NCI-H1048 (cell line): ENCODE measurements at places on chromosomes 6 and 20.

DNA sequence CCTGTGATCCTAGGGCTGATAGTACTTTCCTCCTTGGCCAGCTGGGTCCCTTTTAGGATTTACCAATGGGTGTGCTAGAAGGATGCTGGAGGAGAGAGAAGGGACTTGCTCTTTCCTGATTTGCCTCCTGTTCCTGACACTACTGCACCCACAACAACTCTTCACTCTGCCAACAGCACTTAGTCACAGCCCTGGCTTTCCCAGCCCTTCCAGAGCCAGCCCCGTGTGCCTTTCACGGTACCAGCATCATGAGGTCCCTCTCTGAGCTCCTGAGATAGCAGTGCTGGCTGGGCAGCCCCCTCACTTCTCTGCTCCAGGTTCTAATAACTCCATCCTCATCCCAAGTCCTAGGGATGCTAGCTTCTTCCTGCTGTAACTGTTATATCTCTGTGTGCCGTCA lies 80.9 kb downstream of the DNAH8 start:
- no peak for DNase-seq

GRCh38 chr6:6880745-6881437 lies 226.9 kb upstream of the RREB1 start:
- no peak for DNase-seq

DNA sequence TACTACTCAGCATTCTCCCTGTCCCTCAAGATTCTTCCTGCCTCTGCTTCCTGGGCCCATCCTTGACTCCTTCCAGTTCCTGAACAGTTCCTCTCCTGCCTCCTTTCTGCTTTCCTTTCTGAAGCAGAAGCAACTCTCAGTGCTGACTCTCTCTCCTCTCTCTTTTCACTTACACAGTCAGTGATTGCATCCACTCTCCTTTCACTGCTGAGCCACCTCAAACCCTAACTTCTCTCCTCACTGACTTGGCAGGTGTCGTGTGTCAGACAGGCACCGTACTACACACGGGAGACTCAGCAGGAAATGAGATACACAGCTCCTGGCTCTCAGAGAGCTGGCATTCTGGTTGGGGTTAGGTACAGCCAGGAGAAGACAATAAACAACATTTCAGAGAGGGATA lies 5.6 kb downstream of the ABHD16A start:
- no peak for DNase-seq

DNA sequence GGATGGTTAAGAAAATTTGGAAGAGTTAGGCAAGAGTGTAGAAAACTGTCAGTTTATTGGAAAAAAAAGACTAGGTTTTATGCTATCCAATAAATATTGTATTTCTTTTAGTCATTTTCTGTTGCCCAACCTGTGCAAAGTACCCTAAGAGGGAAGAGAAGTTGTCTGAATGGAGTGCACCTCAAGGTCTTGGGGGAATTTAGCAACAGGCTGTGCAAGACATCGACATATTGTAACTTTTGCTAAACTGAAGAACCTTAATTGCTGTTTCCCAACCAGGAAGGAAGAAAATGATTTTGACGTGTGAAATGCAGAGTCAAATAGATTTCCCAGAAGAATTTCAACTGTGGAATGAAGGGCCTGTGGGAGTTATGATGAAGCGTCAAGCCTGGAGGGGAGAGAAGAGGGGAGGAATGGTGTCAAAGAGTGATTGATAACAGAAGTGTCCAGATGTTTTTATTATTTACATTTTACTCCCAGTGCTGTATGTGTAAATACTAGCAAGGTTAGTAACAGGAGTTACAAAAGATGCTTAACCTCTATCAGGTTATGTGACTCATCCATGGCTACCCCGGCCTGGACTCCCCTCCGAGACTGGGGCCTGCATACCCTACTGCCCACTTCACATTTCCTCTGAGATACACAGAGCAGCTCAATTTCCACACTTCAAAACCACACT lies 246.8 kb downstream of the MYLK4 start:
- DNase-seq: no peak

GRCh38 chr6:13307508-13307995 lies 20.8 kb downstream of the TBC1D7 start:
- DNase-seq: no peak

GRCh38 chr20:9051508-9051907 lies 17.4 kb upstream of the PLCB4 start:
- no peak for DNase-seq

DNA sequence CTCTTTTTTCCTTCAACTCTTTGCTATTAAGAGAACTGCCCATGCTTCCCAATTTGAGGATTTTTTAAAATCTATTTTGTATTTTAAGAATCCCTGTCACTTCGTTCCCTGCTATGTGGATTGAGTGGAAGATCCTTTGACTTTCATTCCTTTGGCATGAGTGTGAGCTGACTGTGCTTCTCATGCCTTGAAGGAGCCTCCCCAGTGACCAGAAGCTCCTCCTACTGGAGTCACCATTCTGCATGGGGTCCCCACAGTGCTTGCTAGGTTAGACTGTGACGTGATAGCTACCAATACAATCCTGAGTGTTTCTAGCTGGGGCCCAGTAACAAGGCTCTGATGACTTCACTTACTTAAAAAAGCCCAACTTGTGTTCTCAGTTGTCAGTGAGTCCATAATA lies 104.4 kb upstream of the LAMP5 start:
- no peak for DNase-seq

GRCh38 chr6:82597201-82597600 lies 233.6 kb downstream of the TPBG start:
- no peak for DNase-seq

- no peak for DNase-seq
These were observed 47.9 kb downstream of the BLTP3A start for GRCh38 chr6:34839666-34840352.

DNA sequence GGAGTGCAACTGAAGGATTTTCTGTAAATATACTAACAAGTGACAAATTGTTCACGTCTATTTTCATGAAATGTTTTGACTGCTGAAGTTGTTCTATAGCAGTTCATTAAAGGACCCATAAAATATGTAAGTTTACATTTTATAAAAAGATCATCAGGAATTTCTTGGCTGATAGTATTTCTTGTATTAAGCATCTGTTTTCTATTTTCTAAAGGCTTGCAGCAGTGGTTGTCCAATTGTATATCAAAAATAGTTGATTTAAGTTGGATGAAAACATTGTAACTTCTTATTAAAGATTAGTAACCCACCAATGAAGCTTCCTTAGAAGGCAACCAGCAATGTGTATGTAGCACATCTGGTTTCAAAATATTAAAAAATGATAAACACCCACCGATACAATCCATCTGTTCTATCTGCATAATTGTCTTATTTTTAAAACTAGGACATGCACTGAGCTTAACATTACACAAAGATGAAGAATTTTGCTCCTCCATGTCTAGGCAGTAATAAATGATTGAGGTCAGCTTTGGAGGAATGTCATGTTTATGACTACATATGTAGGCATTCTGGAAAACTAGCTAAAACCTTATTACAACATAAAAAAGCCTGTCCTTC lies 301.3 kb upstream of the TCF21 start:
- no peak for DNase-seq

GRCh38 chr6:142265476-142265875 lies 36.3 kb upstream of the ADGRG6 start:
- DNase-seq: no peak

GRCh38 chr6:13865141-13865540 lies 50.8 kb upstream of the MCUR1 start:
- DNase-seq: no peak
